ENCODE measurements at places on chromosomes 13 and 19.

GRCh38 chr13:78589206-78589605, 14.1 kb downstream of the POU4F1 start:
- DNase-seq, result no peak

- no peak for DNase-seq
Observed at GRCh38 chr19:616062-616700, 17.2 kb downstream of the POLRMT start.

- no peak for DNase-seq
Observed at GRCh38 chr13:100519626-100520025, 69.0 kb downstream of the GGACT start.

DNA sequence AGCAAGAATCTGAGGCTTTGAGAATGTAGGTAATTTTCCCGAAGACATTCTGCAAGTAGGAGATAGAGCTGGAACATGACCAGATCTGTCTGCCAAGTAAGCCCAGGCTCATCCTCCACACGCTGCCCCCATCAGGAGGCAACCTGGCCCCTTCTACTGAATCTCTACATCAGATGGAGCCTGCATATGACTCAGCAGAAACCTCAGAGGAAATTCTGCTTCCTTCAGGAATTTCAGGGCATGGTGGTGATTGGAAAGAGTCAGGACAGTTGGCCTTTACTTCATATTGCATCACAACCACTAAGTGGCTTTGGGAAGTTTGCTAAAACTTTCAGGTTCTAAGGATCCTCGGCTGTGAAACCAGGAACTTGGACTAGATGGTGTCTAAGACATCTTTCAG, 85.2 kb downstream of the LRRC63 start:
- no peak for DNase-seq

- DNase-seq, result no peak
Observed at GRCh38 chr13:94414708-94415107, 64.8 kb downstream of the DCT start.

- no peak for DNase-seq
Observed at GRCh38 chr19:9060564-9061340, 26.1 kb upstream of the OR1M1 start.

GRCh38 chr19:16076958-16077611, 790 bp downstream of the TPM4 start:
- peak; percentile 24 for DNase-seq

DNA sequence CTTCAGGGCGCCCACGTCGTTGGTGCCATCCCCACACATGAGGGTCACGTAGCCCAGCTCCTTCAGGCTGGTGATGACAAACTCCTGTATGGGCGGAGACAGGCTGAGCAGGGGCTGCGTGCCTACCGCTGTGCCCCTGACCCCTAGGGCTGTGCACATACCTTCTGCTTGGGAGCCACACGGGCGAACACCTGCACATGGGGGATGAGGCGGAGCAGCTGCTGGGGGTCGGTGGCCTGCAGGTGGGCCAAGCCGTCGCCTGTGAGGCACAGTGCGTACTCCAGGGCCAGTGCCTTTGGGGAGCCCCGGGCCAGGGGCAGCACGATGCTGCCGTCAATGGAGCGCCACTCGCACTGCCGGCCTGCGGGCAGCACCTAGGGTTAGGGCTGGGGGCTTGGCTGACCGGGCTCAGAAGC, 6.1 kb upstream of the GMIP start:
- DNase-seq, result no peak

Measured in amygdala (tissue), 56 donors.